Lower leg skin (tissue), 4 donors: ENCODE measurements at places on chromosomes 3 and 15.

- no peak for DNase-seq
These were observed 82.5 kb upstream of the BCL6 start for GRCh38 chr3:187827723-187828122.

DNA sequence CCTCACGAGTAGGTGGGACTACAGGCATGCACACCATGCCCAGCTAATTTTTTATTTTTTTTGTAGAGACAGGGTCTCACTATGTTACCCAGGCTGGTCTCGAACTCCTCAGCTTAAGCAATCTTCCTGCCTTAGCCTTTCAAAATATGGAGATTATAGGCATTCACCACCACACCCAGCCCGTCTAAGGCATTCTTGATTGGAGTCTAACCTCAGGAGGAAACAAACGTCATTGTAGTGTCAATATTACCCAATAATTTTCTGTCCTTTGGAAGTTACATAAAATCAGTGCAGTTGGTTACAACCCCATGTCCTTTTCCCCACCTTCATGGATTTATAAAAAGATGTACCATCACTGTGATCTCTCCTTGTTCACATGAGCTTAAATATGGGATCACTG, 41.8 kb downstream of the TIMP4 start:
- DNase-seq = no peak

DNA sequence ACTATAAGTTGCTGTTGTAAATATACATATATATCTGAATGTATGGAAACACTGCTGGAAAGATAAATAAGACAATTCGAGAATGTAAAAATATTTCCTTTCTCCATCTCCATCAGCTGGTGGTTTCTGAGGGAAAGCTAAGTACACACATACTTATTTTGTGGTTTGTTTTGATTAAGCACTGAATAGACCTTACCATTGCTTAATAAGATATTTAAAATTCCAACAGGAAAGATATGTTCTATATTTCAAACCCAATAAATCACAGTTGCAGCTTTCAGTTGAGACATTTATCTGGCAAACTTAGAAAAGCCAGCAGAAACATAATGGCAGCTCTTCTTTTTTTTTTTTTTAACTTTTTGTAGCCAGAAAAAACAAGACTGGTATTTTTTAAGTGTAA, 160.4 kb downstream of the VGLL3 start:
- no peak for DNase-seq

DNA sequence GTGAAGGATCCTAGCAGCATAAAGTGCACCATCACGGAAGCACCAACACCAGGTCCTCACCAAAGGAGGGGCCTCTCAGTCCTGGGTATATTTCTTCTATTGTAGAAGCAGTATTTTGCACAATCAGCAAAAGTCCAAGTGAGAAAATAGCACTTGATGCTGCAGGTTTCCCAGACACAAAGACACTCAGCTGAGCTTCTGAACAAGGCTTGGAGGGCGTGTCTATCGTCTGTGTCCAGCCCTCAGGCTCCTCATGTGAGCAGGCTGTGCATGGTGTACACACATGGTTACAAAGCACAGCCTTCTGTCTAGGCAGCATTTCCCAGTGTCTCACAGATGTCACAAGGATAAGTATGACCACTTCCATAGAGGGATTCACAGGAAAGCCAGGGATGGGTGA, 98.3 kb upstream of the SPATA12 start:
- DNase-seq = no peak

DNA sequence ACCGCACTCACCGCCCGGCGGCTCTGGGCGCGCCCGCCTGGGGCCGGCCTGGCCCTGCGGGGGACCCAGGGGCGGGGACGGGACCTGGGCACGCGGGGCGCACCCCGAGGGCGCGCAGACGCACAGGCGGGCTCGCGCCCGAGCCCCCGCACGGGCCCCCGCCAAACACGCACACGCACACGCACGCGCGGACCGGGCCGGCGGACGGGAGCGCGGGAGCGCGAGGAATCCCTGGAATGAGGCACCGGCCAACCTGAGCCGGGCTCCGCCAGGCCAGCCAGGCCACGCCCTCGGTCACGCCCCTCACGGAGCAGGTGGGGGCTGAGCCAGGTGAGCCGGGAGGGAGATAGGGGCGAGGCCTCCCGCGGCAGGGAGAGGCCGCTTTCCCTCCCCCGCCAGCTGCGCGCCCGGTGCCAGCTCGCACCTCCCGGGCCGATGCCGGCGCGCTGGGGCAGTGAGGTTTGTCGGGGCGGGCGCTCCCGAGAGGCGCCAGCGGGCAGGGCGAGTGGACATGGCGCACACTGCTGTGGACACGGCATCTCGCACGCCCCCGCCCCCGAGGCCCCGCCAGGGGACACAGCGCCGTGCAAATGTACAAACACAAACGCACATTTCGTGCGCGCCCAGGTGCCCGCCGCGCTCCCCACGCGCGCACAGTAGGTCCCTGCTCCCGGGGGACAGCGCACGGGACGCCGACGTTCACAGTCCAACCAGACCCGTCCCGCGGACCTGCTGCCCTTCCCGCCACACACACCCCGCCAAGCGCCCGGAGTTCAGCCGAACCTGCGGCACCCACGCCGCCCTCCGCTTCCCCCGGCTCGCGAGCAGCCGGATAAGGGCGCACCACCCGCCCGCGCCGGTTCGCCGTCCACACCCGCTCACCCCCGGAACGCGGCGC, 75.9 kb upstream of the VGLL4 start:
- peak; percentile 96 for DNase-seq

GRCh38 chr3:59472541-59472940, 422.7 kb upstream of the CFAP20DC start:
- no peak for DNase-seq

DNA sequence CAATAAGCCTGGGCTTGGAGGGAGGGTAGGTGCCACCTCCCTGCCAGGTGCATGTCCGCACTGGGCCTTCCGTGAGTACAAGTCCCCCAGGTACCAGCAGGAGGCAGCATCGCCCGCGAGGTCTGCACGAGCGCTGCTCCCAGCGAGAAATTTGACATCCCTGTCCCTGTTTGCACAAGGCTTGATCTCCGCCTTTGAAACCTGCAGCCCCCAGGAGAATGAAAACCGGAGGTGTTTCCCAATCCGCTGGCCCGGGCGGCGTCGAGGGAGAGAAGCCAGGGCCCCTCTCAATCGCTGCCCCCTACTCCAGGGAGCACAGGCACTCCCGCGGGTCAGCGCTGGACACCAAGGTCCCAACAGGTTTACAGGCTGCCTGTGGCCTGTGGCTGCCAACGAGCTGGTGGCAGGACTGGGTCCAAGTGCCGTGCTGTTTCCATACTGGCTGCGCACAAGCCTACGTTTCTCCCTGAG, 961 bp downstream of the HAPLN3 start:
- peak; percentile 94 for DNase-seq

DNA sequence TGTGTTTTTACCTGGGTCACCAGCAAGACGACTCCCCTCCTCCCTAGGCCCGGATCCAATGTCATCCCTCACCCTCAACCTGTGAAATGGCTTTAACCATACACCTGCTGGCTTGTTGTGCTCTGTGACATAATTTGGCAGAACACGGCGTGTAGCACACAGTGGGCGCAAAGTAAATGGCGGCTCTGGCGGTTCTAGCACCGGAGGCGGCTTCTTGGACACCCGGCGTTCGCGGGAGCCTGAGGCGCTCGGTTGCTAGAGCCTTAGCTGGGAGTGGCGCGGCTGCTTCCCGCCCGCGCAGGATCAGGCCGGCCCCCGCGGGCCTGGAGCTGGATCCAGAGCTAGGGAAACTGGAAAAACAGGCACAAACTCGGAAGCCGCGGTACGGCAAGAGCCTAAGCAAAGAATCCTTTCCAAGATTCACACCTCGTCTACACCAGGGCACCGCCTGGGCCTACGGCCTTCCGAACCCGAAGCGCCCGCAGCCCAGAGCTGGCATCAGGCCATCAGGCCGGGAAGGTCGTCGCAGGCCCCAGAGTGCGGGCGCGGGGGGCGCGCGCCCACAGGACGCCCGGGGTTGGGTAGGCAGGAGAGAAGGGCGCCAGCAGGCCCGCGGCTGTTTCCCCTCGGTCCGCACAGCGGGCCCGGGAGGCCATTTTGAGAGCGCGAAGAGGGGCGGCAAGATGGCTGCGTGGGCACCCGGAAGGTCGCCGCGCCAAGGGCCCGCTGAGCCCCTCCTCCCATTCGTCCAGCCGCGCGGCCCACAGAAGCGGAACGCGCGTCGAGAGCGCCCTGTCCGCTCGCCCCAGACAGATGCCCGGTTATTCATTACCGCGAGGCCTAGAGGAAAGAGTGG, 43.9 kb upstream of the POLG start:
- DNase-seq = peak; percentile 51

DNA sequence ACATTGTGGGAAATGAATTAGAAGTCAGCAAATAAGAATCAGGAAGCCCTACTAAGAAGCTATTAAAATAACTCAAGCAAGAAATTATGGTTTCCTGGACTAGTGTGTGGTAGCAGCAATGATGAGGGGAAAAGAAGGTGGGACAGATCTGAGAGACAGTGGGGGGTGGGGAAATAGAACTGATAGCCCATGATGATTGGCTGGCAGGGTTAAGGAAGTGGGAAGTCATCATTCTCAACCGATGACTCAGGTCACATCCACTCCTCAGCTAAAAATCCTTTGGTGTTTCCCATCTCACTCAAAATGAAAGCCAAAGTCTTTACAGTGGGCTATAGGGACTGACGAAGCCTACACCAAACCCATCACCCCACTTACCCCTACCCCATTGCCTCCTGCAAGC, 153.9 kb upstream of the ARHGEF26 start:
- no peak for DNase-seq

- DNase-seq = no peak
These were observed 118.5 kb downstream of the MFSD1 start for GRCh38 chr3:158920371-158920770.

GRCh38 chr3:61565569-61565968, 4.2 kb downstream of the PTPRG start:
- no peak for DNase-seq

- DNase-seq = no peak
These were observed 61.0 kb downstream of the LRIG1 start for GRCh38 chr3:66439666-66440344.

GRCh38 chr15:96369825-96370621, 39.5 kb downstream of the NR2F2 start:
- no peak for DNase-seq

DNA sequence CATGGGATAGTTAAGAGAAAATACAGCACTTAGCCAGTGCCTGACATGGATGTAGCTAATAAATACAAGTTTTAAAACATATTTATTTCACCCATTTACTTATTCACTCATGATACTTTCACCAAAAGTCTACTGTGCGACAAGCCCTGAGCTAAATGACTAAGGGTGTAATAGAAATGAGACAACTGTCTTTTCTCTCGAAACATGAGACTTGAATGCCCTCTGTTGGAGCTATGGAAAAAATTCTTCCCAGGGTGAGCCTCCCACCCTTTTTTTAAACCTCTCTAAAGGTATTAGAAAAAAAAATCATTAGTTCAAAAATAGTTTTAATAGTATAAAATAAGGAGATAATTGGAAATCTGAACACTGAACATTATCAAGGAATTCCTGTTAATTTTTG, 24.3 kb upstream of the RPL14 start:
- DNase-seq = no peak

- DNase-seq = no peak
These were observed 567.0 kb upstream of the MCTP2 start for GRCh38 chr15:93664213-93664956.

DNA sequence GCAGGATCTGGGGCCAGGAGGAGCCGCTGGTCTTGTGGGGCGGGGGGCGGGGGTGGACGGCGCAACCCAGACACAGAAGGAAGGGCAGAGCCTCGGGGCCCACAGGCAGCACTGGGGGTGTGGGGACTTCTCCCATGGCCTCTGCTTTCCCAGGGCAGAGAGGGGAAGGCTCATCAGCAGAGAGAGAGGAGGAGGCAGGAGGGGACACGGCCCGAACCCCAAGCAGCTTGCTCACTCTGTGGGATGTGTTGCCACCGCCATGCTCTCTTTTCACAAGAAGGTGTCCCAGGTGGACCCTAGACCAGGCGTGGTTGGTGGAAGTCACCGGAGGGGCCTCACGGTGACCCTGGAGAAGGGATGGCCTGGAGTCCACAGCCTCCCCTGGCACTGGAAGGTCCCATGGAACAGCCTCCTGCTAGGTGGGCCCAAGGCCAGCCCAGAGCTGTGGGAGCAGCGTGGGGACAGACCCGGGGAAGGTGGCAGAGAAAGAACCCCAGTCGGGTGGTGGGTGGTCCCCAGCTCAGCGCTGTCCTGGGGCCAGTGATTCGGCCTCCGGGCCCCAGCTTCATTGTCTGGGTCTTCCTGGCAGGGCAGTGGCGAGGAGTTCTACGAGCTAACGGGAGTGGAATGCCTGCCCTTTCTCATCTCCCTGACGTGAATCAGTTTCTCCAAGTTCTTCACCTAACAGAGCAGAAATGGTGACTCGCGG, 46.8 kb upstream of the PCSK6 start:
- DNase-seq = no peak

DNA sequence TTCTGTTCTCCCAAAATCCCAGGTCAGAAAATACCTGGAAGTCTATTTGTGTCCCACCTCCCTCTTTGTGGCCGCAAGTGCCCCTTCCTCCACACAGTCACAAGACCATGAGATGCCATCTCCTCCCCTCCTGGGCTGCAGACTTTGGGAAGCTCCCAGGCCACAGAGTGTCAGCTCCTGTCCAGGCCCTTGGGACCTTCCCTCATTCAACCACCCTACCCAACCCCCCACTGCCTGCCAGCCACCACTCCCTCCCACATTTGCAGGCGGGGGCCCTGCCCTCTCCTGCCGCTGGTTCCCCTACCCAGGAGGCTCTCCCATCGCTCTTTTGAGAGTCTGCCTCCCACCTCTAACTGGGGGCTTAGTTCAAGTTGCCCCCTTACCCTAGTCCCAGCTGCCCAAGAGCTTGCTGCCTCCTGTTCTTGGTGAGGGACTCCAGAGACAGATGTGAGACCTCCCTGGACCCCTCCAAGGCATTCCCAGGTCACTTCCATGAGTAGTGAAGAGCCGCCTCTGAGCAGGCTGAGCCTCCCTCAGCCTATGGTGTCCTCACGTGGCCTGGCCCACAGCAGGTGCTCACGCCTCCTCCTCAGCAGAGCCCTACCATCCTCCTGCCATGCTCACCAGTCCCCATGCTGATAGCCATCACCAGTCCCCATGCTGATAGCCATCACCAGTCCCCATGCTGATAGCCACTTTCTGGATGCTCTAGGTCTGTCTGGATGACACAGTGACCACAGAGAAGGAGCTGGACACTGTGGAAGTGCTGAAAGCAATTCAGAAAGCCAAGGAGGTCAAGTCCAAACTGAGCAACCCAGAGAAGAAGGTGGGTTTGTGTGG, 15.9 kb upstream of the STAB1 start:
- no peak for DNase-seq
